C1 segment of cervical spinal cord (tissue), 14 donors: ENCODE measurements at places on chromosomes 12 and 14.

GRCh38 chr12:93008044-93008778 lies 79.1 kb upstream of the EEA1 start:
- no peak for DNase-seq

DNA sequence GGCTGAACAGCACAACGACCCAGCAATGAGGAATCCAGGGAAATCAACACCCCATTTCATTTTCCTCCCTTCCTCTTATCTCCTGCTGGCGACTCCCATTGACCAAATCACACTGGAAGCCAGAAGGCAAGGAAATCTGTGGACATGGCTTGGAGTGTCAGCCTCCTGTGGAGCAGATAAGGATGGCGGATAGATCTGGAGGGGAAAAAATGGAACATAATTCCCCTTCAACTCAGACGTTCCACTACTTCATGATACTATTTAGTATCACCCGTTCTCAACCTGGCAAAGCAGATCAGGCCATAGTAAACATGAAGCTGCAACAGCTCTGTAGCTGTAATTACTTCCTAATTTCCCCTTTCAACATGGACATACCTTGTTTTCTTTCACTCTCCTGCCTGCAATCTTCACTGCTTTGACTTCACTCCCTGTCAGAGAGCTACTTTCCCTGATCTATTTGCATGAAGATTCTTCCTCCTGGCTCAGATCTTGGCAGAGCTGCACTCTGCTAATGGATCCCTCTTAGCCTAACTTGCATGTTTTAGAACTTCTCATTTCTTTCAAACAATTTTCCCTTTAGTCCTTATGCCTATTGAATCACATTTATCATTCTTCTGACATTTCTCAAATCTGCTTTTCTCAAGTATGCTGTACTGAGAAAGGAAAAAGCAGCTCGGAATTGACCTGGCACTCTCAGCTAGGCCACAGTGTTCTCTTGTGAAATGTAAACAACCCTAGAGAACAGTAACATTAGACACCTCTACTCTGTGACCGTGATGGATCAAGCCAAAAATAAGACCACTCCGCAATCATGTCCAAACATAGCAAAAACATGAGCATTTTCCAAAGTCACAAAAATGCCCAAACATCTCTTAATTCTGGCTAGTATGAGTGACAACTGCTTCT lies 135.1 kb downstream of the ETNK1 start:
- no peak for DNase-seq

DNA sequence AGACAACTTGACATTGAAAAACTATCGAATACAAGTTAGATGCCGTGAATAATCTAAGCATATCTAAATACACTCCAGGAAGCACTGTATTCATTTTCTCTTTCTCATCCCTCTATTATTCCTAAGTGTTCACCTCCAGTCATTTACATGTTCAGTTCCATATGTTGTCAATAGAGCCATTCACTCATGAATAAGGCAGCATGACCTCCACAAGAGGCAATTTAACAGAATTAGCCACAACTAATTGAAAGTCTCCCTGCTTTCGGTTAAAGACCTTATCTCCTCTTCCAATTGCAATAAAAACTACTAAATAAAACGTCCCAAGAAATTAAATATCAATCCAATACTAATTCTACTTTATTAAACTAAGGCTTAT lies 1.8 kb downstream of the LRIG3 start:
- no peak for DNase-seq

DNA sequence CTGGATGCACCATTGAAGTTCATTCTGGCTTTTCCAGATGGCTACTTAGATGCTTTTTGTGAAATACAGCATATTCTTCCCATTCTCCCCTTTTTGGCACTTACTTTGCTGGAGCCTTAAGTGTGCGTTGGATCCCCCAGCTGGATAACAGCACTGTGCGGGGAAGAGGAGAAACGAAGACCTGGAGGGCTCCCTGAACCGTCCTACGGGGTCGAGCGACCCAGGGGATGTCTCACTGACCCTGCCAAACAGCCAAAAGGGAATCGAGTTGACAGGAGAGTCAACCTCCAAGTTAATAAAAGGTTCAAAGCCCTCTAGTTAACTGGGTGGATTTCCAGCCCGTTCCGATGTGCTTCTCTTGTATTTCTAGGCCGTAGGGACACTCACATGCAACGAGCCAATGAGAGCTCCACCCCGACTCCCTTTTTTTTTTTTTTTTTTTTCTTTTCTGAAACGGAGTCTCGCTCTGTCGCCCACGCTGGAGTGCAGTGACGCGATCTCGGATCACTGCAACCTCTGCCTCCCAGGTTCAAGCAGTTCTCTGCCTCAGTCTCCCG lies 1.0 kb upstream of the CAMKK2 start:
- DNase-seq, result no peak

- no peak for DNase-seq
These were observed 1083.7 kb upstream of the FLRT2 start for GRCh38 chr14:84446250-84446649.

- no peak for DNase-seq
These were observed 492.2 kb downstream of the FLRT2 start for GRCh38 chr14:86022031-86022629.

DNA sequence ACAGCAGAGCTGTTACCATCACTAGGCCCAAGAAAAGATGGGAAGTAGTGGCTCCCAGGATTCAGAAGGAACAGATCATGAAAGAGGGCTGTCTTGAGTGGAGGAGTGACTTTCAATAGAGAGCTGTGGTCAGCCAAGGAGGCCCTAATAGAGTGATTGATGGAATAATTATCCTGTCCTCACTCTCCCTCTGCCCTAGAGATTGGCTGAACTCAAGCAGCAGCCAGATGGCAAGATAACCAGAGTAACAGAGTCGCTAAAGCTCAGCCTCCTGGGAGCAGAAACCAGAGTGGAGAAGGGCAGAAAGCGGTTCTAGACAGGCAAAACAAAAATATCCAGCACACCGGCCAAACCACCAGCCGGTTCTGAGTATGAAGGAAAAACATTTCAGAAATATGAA lies 23.1 kb downstream of the GMFB start:
- no peak for DNase-seq

- DNase-seq, result no peak
These were observed 460.9 kb downstream of the ZFP36L1 start for GRCh38 chr14:68331991-68332390.
